ENCODE measurements at places on chromosomes 1 and 21. TPM values are rescaled to one million over a fixed set of nuclear protein-coding genes. Genes with fewer than 3 reads are reported as not detected.

PLD5 gene
- total RNA-seq = not detected

BRDT gene
- total RNA-seq = not detected

C1QA gene
- not detected for total RNA-seq

IFI16 gene
- total RNA-seq = 59.8 TPM

Data from bronchial smooth muscle cell (primary cell).